ENCODE measurements at places on chromosomes 3 and 15.

DNA sequence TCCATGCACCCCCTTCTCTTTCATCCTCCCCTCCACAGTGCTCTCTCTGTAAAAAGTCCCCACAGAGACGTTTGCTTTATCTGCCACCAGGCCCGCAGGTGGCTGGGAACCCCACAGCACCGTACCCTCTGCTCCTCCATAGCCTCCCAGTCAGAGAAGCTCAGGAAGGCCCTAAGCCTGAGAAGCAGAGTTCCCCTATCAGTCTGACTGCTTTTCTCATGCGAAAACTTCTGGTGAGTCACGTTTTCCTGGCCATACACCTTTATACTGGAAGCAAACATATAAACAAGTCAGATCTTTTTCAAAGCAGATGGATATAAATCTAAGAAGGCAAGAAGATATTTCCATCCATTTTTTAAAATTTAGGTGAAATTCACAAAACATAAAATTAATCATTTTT is 51.5 kb upstream of the MEF2A start:
- DNase-seq = no peak

DNA sequence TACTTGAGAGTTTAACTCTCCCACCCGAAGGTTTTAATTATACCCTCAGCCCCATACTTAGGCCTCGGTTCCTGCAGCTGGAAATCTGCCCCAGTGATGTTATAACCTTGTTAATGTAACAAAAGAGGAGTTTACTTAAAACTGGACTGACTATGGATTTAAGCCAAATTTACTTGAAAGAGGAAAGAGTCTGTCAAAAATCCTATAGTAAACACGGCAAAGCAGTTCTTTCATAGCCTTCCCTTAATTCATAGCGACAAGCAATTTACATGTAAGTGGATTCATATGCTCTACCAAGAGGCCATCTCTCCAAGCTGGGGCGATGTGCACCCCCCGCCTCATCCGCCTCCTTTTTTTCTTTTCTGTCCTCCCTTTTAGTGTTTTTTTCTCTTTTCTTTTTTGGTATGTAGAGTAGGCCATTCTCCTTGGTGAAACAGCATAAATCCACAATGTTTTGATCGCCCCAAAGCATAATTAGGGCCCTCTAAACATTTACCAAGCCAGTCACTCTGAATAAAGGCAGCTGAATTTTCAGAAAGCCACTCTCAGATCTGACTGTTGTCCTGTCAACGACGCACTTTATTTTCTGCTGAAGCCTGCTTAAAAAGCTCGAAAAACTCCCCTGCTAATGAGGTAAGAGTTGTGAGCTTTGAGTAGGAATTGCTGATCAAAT is 373.1 kb upstream of the WNT5A start:
- no peak for DNase-seq

GRCh38 chr15:71634820-71635560 is 175.4 kb upstream of the NR2E3 start:
- DNase-seq = no peak

DNA sequence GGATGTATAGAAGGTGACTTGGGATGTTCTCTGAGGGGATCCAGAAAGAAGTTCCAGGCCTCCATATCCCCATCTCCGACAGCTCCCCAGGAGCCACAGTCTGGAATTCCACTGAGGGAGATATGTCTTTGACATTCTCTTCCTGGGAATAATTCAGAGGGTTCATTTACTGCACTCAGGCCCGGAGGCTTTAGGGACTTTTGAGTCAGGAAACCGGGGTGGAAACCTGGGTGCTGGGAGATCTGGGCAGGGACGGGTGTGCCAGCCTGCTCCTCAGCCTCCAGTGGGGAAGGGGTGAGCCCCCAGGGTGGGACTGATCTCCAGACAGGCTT is 147.7 kb downstream of the SMAD6 start:
- no peak for DNase-seq

DNA sequence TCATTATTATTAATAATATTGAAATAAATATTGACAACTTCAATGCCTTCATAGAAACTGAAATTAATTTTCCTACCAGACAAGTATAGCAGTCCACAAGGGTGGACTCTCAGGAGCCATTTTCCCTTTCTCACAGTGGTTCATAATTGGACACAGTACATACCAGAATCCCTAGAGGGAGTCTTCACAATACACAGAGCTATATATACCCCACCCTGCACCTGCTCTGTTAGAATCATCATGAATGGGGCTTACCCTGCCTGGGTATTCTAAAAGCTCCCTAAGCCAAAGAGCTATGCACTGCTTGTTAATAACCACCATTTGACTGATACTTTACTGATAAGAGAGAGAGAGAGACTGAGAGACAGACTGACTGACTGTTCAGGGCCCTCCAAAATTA is 134.9 kb downstream of the FEZF2 start:
- no peak for DNase-seq

DNA sequence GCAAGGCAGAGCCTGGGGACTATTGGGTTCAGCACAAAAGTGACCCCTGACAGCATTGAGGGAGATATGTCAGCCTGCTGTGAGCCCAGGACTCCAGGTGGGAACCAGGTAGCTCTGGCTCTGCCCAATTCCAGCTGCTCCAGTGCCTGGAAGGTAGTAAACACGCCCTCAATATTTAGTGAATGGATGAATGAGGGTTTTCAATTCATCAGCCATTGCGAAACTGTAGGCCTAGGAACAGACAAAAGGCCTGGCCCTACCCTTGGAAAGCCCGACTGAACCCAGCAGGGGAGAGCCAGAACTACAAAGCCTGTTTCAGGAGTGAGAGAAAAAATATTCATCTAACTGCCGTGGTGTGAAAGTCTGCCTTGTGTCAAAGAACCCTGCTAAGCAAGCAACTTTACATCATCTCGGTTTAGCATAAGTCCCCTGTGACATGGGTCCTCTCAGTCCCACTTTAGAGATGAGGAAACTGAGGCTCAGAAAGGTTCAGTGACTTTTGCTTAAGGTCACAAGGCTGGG is 8.1 kb upstream of the CSK start:
- no peak for DNase-seq

DNA sequence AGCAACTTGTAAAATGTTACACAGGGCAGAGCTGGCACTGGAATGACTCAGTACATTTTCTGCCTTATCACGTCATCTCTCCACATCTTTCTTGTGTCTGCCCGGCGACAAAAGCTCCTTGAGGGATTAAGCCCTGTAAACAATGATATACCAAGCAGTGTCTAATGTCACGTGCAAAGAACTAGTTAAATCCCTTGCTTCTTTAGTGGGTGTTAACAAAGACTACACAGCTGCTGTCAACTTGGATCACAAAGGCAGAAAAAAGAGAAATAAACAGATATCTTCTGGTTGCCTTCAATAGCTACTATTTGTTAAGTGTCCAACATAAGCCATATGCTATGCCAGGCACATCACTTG is 48.1 kb upstream of the FRMD4B start:
- no peak for DNase-seq

- no peak for DNase-seq
Observed at GRCh38 chr15:90106522-90107117, 4.4 kb upstream of the IDH2 start.

GRCh38 chr15:63698692-63699091 is 101.5 kb downstream of the FBXL22 start:
- no peak for DNase-seq

DNA sequence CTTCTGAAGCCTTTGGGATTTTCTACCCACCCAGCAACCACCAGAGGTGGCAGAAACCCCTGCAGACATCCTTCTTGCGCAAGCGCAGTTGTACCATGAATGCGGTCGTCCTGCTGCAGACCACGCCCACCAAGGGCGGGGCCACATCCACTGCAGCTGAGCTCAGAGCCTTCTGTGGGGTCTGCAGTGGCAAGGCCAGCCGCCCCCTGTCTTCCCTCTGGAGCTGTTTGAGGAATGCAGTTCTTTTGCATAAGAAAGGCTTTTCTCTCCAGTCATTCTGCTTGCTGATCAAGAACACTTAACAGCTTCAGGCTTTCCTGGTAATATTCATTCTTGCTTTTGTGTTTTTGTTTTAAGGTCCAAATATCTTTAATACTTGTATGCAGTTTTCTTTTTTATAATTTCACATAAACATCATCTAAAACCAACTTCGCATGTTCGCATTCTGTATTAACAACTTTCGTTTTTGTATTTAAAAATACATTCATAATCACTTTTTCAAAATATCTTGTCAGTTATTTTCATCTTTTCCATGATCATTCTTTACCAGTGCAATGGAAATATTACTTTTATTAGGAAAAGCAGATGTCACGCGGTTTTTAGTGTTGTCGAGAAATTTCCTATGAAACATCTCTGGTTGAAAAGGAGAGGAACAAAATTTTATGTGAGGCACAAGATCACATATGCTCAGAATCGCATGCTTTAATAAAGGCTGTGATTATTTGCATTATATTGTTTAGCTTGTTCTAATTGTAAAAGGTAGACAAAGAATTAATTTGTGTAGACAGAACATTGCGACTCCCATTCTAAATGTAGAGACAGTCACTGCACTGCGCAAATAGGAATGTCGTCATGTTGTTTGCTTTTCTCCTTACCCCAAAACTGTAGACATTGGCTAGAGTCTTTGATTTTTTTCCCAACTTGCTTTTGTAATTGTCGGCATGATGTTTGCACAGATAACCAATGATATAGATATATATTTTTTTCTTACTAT is 98.1 kb upstream of the SNRPN start:
- no peak for DNase-seq

GRCh38 chr15:92662762-92663161 is 7.2 kb upstream of the FAM174B start:
- no peak for DNase-seq

DNA sequence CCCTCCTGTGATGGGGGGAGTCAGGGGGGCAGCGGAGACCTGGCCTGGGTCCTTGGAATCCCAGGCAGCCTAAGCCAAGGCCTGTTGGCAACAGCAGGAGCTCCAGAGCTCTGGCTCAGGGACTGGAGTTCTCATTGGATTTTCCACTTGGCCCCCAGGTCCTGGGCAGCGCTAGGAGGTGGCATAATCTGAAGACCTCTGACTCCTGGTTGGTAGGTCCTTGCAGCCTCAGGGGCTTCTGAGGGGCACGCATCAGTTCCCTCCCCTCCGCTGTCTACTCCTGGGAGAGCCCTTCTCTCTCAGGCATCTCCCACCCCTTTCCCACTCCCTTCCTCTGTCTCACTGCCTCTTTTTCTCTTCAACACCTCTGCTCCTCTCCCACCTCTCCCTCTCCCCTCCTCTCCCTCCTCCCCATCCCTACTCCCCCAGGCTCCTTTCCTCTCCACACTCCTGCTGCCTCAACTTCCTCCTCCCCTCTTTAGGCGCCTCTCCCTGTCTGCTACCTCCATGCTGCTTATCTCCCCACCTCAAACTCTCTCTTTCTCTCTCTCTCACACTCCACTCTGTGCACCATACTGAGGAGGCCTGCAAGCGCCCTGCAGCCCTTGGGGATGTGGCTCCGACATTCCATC is 41.1 kb upstream of the SLC6A1 start:
- no peak for DNase-seq

GRCh38 chr3:8298021-8298954 is 203.3 kb upstream of the LMCD1 start:
- DNase-seq = no peak

- DNase-seq = no peak
Observed at GRCh38 chr3:22453906-22454535, 703.0 kb upstream of the ZNF385D start.

DNA sequence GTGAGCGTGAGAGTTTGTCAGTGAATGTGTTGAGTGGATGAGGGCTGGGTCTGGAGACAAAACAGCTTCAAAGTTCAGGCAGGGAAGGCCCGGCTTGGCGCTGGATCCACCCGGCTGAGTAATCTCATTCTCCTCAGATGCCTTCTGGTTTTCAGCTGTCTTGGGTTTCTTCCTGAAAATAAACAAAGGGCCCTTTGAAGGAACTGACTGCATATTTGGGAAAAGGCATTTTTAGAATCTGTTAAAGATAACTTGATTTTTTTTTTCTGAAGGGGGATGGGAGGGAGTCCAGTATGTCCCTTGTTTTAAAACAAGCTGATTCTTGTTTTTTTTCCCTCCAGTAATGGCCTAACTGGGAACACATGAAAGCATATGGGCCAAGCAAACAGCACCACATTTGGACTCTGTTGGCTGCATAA is 86.4 kb downstream of the TIGIT start:
- DNase-seq = no peak

GRCh38 chr15:66100761-66101160 is 152.8 kb downstream of the MEGF11 start:
- DNase-seq = no peak

- DNase-seq = no peak
Observed at GRCh38 chr3:111732252-111732879, 126.7 kb upstream of the PHLDB2 start.

GRCh38 chr15:38474155-38474757 is 20.3 kb downstream of the FAM98B start:
- DNase-seq = no peak

- DNase-seq = no peak
Observed at GRCh38 chr3:156606729-156607128, 51.8 kb upstream of the SSR3 start.

DNA sequence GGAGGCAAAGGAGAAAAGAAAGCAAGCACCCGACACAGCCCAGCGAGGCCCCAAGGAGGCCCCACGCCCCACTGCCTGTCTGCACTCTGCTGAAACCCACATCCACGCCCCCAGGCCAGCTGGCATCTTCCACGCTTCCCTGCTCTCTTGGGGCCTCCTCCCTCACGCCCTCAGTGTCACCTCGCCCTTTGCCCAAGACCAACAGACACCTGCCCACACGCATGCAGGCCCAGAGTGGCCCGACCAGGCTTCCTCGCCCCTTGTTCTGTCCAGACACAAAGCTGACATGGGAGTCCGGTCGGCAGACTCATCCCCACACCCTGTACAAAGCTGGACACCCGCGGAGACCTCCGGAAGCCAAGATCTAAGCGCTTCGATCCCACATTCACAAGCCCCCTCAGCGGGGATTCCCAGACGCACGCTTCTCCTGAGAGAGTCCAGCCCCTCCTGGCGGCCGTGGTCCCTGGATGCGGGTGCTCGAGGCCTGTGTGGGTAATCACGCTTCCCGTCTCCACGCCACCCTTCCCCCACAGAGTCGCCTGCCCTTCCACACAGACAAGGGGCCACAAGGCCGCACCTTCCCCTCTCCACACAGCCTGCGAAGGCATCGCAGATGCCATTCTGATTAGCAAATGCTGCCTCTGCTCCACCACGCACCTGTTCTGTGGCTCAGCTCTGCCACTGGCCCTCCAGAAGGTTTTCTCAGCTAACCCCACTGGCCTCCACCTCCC is 176.6 kb downstream of the XXYLT1 start:
- DNase-seq = no peak

DNA sequence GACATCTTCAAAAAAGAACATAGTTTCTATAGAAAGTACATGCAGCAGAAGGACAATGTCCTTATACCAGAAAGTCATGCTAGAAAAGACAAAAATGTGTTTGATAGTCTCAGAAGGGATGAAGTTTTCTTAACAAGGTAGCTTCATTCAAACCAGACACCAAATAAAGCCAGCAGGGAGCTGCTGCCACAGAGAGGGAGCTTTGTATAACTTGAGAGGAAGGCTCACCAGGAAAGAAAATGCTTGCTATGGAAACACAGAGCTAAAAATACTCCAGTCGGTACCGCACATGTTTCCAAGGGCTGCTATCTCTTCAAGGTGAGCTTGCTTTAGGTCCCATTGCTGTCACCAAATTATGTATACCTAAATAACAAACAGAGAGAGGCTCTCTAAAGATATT is 1074.8 kb upstream of the ALCAM start:
- DNase-seq = no peak
